Ureter (tissue), 1 donor: ENCODE measurements at places on chromosomes 6 and 20. TPM values are rescaled to one million over a fixed set of nuclear protein-coding genes. Genes with fewer than 3 reads are reported as not detected.

GRCh38 chr20:52847731-52848359 is 124.3 kb upstream of the TSHZ2 start:
- no peak for DNase-seq

The GINM1 gene
- 44.8 TPM for total RNA-seq

DNA sequence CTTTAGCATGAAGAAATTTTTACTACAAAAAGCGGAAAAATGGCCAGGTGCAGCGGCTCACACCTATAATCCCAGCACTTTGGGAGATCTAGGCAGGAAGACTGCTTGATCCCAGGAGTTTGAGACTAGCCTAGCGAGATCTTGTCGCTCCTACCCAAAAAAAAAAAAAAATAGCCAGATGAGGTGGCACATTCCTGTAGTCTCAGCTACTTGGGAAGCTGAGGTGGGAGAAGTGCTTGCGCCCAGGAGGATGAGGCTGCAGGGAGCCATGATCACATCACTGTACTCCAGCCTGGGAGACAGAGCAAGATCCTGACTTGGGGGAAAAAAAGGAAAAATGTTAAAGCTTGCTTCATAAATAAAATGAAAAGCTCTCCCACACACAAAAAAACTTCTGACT is 14.5 kb downstream of the NUDT3 start:
- no peak for DNase-seq

DNA sequence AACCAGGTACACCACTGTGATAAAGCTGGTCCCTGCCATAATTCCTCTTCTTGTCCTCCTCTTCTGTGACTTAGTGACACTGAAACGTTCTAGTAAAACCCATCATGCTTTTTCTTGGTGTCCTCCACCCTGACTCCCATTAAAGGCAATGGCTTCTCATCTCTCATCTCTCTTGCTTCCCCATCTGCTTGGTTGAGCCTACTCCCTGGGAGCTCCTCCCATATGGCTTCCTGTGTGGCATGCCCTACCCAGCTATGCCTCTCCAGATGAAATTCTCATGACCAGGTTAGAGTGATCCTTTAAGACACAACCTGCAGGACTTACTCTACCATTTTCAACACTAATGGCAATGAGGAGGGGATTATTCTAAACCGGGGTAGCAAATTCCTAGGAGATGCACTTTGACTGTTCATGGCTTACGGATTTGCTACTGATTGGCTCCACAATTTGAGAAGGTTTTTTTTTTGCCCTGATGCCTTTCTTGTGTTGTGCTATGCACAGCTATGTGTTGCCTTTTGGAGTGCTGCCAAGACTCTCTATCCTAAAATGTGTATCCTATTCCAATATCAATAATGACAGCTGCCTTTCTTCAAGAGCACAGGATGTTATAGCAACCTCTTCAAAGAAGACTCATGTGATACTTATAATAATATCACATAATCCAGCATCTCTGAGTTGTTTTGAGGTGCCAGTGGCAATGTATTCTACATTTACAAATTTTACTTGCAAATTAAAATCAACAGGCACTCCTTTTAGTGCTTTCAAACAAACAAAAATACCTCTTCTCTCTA is 6.1 kb downstream of the SIRPG start:
- DNase-seq = no peak

- no peak for DNase-seq
Observed at GRCh38 chr6:157246771-157247484, 76.4 kb downstream of the TMEM242 start.

- no peak for DNase-seq
Observed at GRCh38 chr20:43415661-43416430, 41.9 kb upstream of the SRSF6 start.

The OOEP gene
- not detected for total RNA-seq

The BTN3A1 gene
- 26.2 TPM for total RNA-seq

- no peak for DNase-seq
Observed at GRCh38 chr20:62634330-62634967, 7.9 kb upstream of the SLCO4A1 start.

DNA sequence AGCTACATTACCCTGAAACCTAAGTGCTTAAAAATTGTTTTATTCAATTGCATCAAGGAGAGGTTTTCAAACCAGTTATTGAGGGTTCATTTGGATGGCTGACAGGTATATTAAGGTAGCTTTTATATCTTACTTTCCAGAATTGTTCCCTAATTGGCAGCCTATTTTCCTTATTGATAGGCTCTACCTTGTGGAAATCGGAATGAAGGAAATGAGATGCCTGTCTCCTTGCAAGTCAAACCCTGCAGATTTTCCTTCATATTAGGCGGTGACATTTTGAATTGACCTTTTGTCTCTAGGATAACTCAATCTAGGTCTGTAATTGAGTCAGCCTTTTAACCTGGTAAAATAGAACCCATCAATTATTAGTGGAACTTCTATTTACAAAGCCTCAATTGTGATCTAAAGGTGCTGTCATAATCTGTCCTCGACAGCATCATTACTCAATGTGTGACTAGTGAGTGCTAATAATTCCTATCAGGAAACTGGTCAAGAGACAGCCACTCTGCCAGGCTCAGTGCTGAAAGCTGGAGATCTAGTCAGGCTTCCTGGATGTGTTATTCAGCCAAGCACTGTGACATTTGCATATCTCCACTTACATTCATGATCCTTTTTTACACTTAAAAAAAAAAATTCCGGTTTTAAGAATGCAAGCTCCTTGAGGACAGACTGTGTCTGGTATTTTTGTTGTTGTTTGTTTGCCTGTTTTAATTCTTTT is 20.1 kb downstream of the OPRM1 start:
- no peak for DNase-seq

DNA sequence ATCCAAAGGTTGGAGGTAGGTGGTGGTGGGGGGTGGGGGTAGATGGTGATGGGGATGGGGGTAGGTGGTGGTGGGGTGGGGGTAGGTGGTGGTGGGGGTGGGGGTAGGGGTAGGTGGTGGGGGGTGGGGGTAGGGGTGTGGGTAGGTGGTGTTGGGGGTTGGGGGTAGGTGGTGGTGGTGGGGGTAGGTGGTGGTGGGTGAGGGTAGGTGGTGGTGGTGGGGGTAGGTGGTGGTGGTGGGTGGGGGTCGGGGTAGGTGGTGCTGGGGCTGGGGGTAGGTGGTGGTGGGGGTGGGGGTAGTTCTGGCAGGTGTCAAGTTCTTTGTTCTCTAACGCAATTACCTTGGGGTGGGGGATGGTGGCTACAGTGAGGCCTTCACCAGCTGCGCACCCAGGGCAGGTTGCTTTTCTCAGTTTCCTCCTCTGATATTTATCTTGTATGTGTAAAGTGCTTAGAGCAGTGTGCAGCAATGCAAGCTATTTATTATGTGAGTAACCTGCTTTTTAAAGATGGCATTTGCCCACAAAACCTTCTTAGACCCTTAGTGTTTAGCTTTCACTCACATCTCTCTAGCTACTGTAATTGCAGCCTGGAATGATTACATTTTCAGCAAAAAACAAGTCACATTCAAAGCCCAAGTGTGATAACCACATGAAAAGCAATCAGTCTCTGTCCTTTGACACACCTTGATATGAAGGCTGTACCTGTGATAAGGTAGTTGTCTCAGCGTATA is 8.2 kb upstream of the CCDC167 start:
- no peak for DNase-seq

The GMNN gene
- 67.5 TPM for total RNA-seq

DNA sequence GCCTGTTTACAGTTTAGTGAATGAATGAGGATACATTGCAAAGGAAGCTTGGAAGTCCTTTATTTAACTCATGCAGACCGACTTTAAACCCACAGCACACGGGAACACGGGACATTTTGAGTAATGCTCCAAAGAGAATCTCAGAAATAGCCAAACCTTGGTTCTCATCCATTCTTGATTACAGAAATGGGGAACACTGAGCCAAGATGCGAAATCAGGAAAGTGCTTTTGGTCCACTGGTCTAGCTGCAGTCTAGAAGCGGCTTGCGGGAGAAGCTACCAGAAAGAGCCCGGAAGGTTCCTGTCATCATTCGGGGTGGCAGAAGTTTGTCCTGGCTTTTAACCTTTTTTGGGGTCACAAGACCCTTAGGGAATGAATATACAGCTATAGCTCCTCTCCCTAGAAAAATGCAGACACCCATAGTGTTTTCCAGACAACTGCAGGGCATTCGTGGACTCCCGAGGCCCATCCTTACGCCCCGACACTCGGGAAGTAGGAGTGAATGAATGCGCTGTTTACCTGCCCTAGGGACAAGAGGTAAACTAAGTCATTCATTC is 475 bp upstream of the TMEM181 start:
- DNase-seq = no peak

DNA sequence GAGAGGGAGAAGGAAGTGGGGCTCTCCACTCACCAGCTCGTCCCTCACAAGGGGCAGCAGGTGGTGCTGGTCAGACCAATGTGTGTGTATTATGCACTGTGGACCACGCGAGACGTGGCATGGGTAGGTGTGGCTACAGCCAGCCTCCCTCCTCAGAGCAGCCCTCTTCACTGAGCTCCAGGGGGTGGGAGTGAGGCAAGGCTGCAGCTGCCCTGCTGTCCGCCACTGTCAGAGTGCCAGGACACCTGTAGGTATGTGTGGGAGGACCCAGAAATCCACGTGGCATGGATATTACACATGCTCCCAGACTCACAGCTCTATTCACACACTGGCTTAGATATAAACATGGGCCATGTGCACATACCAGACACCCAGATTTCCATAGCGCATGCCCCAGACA is 90.3 kb downstream of the VEGFA start:
- DNase-seq = no peak

The ACTL10 gene
- 3.6 TPM for total RNA-seq

DNA sequence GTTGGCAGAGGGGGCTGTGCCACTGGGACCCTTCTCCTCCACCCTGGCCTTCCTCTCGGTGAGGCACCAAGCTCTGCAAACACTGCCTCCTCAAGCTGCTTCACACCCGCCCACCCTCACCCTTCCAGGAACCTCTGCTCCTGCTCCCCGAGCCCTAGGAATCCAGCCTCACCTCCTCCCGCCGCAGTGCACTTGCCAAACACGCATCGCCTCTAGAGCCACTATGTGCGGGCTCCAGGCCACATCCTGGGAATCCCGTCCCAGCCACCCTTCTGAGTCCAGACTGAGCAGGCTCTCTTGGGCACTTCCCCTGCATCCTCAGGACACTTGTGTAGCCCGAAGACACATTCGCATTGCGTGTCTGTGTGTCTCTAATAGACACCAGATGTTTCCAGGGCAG is 18.5 kb downstream of the PSMG4 start:
- DNase-seq = no peak

DNA sequence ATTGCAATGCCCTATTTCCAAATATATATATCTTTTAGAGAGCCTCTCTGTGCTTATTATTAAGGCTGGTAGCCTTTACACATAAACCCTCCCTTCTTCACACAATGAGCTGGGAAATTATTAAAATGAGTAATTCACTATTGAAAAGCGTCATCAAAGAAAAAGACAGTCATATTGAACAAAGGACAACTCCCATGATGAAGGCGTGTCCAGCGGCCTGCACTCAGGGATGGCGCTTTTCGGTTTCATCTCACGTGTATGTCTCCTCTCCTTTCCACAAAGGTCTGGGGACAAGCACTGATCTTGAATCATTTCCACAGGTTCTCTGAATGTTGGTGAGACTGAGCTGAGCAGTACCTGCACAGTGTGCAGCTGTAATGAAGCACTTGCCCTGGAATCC is 3.5 kb downstream of the SERPINB9 start:
- no peak for DNase-seq

DNA sequence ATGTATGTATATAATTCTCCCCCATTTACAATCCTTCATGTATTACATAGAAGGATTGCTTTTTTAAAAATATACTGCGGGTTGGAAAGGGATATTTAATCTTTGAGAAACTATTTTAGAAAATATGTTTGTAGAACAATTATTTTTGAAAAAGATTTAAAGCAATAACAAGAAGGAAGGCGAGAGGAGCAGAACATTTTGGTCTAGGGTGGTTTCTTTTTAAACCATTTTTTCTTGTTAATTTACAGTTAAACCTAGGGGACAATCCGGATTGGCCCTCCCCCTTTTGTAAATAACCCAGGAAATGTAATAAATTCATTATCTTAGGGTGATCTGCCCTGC is 3.6 kb downstream of the FOXC1 start:
- no peak for DNase-seq

The ADTRP gene
- 42.4 TPM for total RNA-seq

The CDH22 gene
- total RNA-seq = 0.23 TPM

The IP6K3 gene
- 2.6 TPM for total RNA-seq

The AKAP7 gene
- total RNA-seq = 16.5 TPM

DNA sequence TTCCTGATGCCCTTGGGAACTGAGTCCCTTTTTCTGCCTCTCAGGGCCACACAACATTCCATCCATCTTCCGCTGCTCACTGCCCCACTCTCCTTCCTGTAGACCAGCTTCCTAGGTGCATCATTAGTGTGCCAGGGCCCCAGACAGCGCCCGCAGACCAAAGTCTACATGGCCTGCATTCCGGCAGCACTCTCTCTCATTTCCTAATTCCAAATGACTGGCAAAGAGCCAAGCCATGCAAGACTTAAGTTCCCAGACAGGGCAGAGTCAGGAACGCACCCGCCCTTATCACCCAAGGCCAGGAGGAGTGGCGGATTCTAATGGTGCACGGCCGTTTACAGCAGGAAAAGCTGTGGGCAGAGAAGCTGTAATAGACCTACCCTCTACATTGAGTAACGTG is 159.8 kb upstream of the ARID1B start:
- no peak for DNase-seq

DNA sequence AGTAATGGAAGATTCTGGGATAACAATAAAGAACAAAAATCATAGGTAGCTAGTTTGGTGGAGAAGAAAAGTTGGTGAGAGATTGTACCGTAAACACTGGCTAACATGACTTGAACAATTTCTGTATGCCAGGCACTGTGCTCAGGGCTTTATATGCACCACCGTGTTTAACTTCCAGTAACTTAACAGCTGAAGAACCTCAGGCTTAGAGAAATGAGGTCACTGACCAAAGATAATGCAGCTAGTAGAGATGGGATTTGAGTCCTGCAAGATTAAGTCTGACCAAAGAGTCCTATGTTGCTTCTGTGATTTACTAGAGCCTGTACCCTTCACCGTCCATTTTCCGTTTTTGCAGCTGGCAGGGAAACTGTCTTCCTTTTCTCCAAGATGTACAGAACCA is 2.7 kb downstream of the CSTF1 start:
- DNase-seq = no peak

DNA sequence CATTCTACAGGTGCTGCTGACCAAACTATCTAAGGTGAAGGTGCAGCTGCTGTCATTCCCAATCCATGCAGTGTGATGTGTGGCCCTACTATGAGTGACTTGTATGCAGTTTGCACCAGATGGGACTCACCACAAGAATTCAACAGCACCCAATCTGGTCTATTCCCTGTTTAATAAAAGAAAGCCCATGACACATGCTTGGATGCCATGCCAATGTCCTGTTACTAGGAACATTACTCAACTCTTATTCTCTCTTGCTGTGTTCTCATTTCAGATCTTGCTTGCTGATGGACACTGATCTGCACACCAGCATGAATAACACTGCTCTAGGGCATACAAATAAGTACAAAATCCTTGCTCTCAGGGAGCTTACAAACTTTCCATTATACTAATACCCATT is 221.6 kb upstream of the CDYL start:
- no peak for DNase-seq

- DNase-seq = no peak
Observed at GRCh38 chr20:37395921-37396415, 50.0 kb downstream of the SRC start.

- DNase-seq = no peak
Observed at GRCh38 chr20:59141818-59142581, 21.6 kb upstream of the ZNF831 start.
